ENCODE measurements at places on chromosomes 2 and 18. TPM values are rescaled to one million over a fixed set of nuclear protein-coding genes. Genes with fewer than 3 reads are reported as not detected.
A peak's percentile ranks its signal among the peaks of the same experiment; 100 is the strongest.

The ASB18 gene
- not detected for total RNA-seq

- no peak for DNase-seq
Observed at GRCh38 chr18:24196764-24197163, 57.9 kb downstream of the CABYR start.

DNA sequence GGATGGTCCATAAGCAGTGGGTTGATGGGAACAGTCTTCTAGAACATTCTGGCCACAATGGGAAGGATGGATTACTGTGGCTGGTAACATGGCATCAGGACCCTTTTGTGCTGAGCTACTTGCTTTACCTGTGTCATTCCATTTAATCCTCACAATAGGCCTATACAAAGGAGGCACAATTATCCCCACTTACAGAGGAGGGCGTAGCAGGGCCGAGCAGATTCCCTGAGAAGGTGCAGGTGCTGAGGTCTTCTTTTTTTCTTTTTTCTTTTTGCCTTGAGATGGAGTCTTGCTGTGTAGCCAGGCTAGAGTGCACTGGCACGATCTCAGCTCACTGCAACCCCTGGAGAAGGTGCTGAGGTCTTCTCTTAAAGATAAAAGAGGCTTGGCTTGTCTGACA is 6.7 kb upstream of the LRRC30 start:
- no peak for DNase-seq

- DNase-seq, result no peak
Observed at GRCh38 chr2:23720705-23721453, 206.0 kb downstream of the ATAD2B start.

The OSBPL6 gene
- 0.20 TPM for total RNA-seq

GRCh38 chr2:106537047-106537446 is 49.9 kb downstream of the CD8B2 start:
- no peak for DNase-seq

GRCh38 chr18:2984703-2985261 is 28.2 kb downstream of the LPIN2 start:
- DNase-seq, result no peak

DNA sequence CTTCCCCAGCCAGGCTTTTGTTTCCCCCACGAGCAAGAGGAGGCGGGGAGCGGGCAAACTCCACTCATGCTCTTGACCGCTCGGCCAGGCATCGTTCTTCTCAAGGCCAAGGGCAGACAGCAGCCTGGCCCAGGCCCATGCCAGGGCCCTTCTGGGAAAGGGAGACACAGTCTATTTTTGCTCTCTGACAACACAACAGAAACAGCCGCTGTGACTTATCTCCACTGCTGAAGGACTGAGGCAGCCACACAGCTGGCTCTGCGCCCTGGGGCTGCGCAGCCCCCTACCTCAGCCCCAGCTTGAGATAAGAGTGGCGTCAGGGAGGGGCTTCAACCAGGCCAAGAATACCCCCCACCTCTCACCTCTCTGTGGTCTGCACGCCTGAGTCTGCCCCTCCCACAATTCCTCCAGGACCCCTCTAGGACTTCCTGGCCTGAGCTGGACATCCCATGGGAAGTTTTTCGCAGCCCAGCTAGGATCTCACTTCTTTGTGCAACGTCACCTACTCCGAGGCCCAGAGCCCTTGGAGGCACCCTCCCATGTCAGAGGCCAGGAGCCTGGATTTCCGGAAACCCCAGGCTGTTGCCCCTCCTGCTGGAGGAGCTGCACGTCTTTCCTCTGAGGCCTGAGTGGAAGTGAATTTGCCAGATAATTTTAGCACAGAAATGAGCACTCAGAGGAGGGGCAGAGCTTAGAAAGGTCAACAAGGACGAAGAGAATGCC is 118.9 kb upstream of the OTOS start:
- no peak for DNase-seq

The ASXL3 gene
- not detected for total RNA-seq

GRCh38 chr2:17628349-17629261 is 88.1 kb downstream of the VSNL1 start:
- no peak for DNase-seq

DNA sequence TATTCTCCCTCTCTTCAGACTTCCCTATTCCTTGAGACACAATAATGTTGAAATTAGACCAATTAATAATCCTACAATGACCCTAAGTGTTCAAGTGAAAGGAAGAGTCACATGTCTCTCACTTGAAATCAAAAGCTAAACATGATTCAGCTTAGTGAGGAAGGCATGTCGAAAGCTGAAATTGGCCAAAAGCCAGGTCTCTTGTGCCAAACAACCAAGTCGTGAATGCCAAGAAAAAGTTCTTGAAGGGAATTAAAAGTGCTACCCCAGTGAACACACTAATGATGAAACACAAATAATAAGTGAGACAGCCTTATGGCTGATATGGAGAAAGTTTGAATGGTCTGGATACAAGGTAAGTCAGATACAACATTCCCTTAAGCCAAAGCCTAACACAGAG is 115.4 kb downstream of the PXDN start:
- no peak for DNase-seq

The ANKAR gene
- total RNA-seq, result 8.8 TPM

GRCh38 chr2:110848519-110849030 is 116.2 kb downstream of the ACOXL start:
- no peak for DNase-seq

DNA sequence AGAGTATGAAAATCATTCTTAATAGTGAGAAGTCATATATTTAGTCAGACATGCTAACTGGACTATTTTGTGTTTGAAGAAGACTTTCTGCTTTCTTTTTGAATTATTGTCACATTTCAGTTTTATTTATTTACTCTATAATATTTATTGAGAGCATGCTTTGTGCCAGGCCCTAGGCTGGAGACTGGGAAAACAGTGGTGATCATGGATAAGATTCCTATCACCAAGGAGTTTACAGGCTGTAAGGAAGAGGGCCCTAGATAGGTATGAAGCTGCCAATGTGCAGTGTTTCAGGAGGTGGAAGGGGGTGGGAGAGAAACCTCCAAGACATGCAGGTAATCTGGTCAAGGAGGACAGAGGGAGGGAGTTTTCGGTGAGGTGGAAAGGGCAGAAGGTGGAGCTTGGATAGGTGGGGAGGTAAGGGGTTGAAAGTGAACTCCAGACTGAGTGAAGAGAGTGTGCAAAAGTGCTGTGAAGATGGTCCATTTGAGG is 207.5 kb downstream of the ARHGAP15 start:
- no peak for DNase-seq

DNA sequence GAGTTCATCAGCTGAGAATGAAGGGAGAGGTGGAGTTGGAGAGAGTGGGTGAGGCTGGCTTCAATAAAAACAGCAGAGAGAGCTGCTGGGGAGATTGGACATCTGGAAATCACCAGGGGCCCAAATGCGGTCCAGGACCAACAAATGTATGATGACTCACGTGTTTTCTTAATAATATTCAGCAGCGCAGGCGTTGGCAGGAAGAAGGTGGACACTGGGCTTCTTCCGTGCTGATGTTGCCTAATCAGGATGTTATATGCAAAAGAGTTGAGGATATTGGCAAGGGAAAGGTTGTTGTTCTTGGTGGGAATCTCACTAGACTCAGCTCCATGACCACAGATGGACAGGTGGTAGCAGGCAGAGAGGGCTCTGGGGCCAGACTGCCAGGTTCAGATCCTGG is 12.8 kb upstream of the PLA2R1 start:
- no peak for DNase-seq

- DNase-seq, result no peak
Observed at GRCh38 chr2:119383410-119384140, 16.8 kb downstream of the DBI start.

GRCh38 chr2:180952731-180953336 is 27.6 kb upstream of the UBE2E3 start:
- no peak for DNase-seq

DNA sequence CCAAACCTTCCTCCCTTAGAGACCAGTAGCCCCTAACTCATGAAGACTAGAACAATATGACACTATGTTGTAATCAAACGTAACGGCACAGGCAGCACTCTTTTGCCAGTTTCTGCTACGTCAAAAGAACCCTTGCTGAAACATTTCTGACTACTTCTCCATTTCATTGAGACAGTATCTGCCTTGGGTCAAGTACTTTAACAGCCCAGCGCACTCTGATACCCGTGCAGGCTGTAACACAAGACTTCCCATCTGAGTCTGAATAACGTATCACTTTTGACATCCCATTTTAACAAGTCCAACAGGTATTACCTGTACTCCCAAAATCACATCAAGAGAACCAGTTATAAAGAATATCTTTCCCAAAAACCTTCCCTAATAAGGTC is 38.4 kb downstream of the TBC1D8 start:
- DNase-seq, result no peak

- DNase-seq, result peak; percentile 16
Observed at GRCh38 chr2:238114331-238114841, 14.2 kb downstream of the ESPNL start.

GRCh38 chr2:32274289-32274688 is 3.4 kb upstream of the YIPF4 start:
- no peak for DNase-seq

DNA sequence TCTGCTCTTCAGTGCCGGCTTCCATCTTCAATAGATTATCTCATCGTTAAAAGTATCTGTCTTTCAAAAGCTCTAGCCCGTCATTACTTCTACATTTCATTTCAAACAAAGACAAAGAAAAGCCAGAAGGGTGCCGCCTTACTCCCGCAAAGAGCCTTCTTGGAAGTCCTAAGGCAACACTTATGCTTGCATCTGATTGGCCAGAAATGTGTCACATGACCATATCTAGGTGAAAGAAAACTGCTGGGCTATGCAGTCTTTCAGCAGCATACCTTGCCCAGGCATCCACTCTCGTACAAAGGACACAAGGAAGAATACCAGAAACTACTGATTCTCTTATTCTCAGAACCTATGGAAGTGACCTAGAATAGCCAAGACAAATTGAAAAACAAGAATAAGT is 217.1 kb upstream of the SLC35G4 start:
- no peak for DNase-seq

The MALL gene
- not detected for total RNA-seq

DNA sequence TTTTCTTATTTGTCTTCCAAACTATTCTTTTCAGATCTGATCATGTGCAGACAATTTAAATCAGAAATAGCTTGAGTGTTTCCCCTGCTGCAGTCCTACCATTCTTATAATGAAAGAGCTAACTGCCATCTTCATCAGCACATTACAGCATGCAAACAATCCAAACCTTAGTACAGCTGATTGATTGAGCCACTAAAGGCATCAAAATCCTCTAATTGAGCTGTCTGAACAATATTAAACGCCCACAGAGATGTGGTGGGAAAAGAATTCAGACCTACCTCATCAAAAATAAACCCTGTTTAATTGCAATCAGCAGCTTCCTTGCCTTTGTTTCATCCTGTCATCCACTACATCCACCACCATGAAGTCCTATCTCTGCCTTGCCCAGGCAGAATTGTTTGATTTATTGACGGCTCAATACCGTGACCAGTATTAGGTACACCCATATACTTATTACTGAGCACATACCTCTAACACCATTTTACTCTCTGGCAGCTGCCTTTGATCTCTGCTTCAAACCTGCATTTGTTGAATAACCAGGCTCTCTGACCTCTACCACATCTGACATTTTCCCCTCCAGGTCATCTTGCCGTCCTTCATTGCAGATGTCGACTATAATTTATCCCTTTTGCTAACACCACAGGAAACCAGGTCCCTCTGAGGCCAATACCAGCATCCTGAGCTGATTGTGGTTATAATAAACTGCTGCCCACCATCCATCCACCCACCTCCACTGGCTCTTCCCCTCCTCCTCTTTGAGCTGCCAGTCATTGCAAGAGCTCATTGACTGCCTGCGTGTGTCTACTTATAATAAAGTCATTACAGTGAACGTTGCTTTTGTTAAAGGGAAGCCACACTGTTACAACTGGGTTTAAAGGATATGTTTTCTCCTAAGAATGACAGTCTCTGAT is 78.5 kb downstream of the RBM43 start:
- DNase-seq, result no peak

The NTSR2 gene
- total RNA-seq, result not detected

The RAX gene
- total RNA-seq, result not detected

DNA sequence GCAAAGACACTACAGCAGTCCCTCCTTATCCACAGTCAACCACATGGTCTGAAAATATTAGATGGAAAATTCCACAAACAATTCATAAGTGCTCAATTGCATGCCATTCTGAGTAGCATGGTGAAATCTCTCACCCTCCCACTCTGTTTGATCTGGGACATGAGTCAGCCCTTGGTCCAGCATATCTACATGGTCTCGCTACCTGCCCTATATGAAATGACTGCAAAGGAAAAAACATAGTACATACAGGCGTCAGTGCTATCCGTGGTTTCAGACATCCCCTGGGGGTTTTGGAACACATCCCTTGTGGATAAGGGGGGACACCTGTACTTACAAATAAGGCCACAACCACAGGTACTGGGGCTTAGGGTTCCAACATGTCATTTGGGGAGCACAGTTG is 73.7 kb downstream of the CABLES1 start:
- DNase-seq, result no peak

The ABI2 gene
- 44.6 TPM for total RNA-seq

GRCh38 chr2:69960821-69961220 is 610 bp downstream of the ASPRV1 start:
- no peak for DNase-seq

DNA sequence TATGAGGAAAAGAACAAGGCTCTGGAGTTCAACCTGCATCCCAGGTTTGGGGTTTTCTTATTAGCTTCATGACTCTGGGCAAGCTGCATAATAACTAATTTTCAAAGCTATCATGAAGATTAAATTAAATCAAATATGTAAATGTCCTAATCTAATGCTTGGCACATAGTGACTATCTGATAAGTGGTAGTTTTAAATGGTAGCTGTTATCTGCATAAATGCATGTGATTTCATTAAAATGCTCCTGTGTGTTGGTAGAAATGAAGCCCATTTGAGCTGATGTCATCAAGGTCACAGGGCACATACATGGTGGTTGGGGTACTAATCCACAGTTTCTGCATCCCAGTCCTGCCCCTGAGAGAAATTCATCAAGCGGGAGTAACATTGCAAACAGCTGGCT is 428.8 kb downstream of the LRATD1 start:
- no peak for DNase-seq

DNA sequence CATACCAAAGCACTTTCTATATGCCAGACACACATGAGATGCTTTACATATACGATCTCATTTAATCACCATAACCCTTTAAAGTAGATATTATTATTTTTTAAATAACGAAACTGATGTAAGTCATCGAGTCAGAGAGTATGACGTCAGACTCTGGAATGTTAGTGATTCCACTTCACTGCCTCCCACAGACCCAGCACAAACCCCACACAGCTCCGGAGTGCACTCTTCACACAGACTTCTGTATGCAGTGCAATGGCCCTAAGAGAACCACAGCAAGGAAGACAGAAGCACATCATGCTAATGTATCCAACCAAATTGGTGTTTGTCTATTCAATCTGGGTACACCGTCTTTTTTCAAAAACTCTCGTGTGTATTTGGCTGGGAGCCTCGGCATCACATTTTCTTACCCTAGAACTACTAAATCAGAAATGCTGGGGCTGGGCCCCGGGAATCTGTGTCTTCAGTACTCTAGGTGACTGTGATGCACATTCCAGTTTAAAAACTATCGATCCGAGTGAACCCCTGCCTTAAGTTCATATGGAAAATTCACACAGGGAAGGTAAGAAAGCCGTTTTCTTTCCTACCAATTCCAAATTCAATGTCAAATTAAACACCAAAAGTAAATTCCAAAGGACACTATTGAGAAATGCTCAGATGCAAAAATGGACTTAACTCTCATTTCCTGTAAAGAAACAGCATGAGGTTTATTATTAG is 117.7 kb upstream of the ACVR1C start:
- no peak for DNase-seq

- DNase-seq, result no peak
Observed at GRCh38 chr2:45178359-45178758, 169.1 kb upstream of the SIX2 start.
